ENCODE measurements at places on chromosomes 11 and 22.

DNA sequence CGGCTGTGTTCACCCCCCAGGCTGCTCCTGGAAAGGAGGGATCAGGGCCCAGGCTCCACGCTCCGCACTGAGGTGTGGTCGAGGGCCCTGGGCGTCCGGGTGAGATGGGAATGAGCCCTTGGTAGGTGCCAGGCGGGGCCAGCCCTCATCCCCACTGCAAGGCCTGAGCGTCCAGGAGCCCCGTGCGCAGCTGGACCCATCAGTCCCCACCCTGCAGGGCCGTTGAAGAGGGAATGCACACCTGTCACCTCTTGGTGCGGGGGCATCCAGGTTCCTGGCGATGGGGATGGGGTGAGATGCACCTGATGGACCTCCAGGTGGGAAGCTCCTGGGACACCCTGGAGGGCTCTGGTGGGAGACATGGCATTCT lies 72.2 kb downstream of the KCNQ1 start:
- no peak for DNase-seq

DNA sequence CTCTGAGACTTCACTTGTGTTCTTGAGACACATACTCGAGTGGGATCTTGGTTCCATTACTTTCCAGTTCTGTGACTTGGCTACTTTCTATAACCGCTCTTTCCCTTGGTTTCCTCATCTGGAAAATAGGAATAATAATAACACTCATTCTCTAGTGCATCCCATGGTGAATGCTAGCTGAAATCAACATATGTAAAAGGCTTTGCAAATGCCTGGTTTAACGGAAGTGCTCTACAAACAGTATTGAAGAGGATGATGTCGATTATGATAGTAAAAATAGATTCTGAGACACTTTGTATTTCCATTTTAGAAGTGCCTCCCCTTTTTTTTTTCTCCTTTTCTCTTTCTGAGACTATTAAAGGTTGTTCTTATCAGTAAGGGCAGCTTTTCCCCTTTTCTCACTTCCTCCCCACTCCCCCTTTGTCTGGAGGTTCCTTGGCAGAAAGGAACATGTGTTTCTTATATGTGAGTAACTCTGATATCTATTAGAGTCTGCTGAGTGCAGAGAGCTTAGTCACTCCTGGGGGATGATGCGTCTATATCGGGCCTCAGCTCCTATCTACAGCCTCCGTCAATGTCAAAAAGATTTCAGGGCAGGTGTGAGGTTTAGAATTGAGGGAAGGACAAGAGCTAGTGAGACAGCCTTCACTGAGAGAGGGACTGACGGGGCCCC lies 489.3 kb downstream of the NTM start:
- DNase-seq = no peak

- DNase-seq = no peak
Measured at GRCh38 chr11:64040684-64041322, 5.1 kb downstream of the FLRT1 start.

GRCh38 chr11:113014262-113015097 lies 53.3 kb downstream of the NCAM1 start:
- DNase-seq = peak; percentile 75

DNA sequence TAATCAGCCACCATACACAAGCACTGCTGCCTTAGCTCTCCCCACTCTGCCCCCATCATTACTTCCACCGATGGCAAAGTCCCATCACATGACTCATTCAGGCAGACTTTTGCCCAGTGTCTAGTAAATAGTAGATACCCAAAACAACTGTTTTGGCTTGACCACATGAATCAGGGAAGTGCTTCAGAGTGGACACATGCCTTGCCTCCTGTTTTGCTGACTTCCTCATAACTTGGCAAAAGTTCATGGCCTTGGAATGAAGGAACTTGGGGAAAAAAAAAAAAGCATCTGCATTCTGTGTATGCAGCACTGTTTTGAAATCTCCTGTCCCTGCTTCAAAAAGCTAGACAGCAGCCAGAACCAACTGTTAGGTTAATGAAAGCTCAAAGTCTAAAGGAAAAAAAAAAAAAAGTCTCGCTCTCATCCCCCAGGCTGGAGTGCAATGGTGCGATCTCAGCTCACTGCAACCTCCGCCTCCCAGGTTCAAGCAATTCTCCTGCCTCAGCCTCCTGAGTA lies 335.3 kb downstream of the FAM181B start:
- no peak for DNase-seq

DNA sequence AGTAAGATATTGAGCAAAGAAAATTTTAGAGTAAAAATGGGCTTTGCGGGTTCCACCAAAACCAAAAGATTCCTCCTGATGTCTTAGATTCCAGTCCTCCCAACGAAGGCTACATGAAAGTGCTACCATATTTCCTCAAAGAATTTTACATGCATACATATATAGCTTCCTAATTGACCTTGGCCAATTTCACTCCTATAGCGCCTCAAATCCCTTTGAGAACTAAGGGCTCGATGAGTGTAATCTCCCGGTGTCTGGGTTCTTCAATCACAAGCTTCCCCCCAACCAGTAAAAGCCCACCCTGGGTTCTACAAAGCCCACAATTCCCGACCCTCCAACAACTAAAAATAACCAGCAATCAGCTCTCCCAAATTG lies 1.2 kb downstream of the SIK3 start:
- no peak for DNase-seq

DNA sequence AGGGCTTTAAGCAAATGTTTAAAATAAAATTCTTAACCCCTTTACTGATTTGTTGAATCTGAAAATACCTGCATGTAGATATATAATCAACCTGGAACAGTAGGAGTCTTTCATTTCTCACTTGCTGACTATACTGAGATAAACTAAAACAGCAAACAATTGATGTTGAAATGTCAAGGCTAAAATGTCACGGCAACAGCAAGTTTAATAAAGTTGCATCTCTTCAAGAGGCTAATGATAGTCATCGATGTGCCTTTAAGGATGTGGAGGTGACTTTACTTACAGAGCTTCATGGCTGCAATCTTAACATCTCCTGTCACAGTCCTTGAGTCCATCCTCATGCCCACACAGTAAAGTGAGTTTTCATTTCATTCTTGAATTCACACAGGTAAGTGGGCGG lies 3.6 kb upstream of the PRRG4 start:
- DNase-seq = no peak

- DNase-seq = no peak
Measured at GRCh38 chr22:37547251-37547741, 13.0 kb upstream of the CDC42EP1 start.

DNA sequence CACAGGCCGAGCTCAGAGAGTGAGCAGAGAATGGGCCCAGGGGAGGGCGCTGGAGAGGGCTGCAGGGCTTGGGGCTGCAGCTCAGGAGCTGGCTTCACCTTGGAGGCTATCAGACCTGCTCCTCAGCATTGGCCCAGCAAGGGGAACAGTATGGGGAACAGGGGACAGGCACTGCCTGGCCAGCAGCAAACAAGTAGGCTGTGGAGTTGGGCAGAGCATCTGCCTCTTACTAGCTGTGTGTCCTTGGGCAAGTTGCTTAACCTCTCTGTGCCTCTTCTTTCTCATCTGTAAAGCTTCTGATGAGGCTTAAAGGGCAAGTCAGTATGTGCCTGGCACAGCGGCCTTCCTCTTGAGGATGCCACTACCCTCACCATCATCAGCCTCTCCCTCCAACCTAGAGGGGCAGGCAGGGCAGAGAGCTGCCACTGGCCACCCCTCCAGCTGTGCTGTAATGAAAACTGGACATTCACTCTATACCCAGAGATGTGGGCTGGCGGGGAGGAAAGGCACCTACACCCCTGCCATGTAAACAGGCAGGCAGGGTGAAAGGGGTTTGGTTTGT lies 7.5 kb upstream of the CDKN1C start:
- DNase-seq = no peak

GRCh38 chr11:94519478-94520084 lies 7.3 kb downstream of the C11orf97 start:
- DNase-seq = peak; percentile 9

DNA sequence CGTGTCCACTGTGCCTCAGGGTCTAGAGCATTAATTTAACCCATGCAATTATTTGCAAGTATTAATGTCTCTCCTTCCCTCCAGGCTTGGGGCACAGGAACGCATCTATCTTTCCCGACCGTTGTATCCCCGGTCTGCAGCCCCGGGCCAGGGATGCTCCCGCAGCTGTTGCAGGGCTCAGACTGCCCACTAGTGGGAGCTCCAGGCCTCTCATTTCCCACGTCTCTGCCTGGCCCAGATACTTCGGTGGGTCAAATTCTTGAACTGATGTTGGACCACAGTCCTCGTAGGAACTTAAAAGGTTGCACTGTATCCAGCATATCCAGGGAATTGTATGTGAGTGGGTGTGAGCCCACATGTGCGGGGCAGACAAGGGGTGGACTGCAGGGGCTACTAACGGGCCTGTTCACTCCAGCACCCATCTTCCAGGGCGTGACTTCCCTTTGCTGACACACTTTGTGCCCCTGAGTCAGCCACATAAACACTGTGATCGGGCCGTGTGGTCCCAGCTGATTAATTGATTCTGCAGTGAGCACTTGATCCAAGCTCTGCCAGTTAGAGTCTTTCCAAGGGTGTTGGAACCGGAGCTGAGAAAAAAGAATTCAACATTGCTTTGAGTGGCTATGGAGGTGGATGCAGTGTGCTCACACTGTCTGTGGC lies 451.3 kb downstream of the TBC1D22A start:
- no peak for DNase-seq

DNA sequence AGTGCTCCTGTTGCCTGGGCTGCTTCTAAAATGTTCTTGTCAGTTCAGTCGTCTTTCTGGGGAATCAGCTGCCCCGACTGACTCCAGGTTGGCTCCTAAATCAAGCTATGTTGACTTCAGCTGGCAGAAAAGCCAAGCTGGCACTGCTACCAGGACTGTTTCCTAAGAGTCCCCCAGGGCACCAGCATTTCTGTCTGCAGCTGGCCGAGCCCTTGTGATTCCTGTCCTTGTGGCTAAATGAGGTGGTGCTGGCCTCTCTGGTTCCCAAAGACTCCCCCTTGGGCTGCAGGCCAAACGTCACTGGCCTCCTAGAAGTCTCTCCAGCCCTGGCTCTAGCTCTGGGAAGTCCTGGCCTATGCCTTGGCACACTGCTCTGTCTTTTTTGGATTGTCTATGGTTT lies 31.1 kb downstream of the GRAMD1B start:
- no peak for DNase-seq

DNA sequence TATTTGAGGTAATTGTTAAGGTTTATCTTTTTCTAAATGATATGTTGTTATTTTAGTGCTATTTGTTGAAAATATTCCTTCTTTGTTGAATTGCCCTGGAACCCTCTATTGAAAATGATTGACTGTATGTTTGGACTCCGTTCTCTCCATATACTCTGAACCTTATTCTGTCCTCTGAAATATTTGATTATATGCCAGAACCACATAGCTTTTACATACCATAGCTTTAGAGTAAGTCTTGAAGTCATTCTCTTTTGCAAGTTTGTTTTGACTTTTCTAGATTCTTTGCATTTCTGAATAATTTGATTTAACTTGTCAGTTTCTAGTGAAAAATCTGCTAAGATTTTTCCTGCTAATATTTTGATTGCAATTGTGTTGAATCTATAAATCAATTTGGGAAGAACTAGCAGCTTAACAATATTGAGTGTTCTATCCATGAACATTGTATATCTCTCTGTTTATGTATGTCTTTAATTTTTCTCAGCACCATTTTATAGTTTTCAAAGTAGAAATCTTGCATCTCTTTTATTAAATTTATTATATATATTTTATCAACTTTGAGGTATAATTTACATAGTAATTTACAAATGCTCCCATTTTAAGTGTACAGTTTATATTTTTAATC lies 51.7 kb upstream of the PITPNB start:
- no peak for DNase-seq

- no peak for DNase-seq
Measured at GRCh38 chr11:19374151-19374569, 133.4 kb upstream of the E2F8 start.

DNA sequence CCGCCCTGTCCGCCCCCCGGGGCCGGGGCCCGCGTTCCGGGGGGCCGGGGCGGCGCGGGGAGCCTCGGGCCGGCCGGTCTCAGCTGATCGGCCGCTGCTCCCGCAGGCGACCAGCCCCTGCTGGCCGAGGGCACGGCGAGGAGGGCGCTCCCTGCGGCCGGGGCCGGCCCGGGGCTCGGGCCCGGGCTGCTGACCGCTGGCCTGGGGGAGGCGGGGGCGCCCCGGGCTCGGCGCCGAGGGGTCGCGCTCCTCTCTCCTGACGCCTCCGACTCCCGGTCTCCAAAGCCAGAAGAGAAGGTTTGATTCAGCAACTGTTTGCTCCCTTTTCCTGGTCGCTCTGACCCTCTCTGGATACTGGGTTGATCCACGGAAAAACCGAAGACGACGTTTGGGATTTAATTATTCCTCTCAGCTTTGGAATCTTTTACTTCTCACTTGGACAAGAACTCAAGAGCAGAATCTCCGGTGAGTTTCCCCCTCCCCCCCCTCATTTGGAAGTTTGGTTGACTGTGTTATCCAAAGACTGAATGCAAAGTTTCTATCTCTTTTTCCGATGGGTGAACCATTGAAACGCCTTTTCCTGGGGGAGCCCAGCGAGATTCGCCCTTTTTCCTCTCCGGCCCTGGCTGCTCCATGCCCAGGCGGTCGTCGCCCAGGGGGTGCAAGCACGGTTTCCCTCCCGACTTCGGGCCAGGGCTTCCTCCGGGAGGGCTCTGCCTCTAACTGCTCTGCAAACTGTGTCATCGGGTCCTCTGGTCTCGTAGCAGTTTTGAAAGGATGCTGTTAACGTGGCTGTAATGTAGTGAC lies 725 bp downstream of the KDM2A start:
- DNase-seq = no peak

- peak; percentile 83 for DNase-seq
Measured at GRCh38 chr11:124285610-124286344, 28.0 kb downstream of the OR8D1 start.

- no peak for DNase-seq
Measured at GRCh38 chr11:110738641-110739040, 26.4 kb upstream of the ARHGAP20 start.

DNA sequence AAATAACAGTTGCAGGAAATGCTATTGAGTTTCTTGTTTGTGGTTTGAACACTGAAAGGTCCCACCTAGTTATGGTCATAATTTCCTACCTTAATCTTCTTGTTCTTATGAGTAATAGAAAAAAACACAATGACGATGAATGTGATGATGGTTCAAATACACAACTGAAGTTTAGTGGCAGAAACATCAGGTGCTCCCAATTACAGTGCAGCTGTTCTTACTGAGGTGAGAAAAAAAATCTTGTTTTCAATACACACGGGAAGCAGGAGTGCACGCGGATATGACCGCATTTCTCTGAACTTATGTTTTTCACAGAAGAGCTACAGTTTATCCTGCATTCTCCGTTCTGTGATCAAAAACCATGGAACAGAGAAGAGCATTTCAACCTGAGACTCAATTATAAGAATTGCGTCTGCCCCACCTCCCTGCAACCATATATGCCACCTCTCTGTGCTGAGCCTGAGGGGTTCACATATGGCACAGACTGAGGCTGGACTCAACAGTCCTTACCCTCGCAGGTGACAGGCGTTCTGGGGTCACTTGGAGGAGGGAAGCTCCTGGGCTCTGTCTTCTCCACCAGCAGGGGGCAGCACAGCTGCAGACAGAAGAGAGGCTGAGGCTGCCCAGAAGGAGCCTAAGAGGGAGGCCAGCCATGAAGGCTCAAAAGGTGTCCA lies 99.7 kb upstream of the IGLL5 start:
- peak; percentile 24 for DNase-seq

DNA sequence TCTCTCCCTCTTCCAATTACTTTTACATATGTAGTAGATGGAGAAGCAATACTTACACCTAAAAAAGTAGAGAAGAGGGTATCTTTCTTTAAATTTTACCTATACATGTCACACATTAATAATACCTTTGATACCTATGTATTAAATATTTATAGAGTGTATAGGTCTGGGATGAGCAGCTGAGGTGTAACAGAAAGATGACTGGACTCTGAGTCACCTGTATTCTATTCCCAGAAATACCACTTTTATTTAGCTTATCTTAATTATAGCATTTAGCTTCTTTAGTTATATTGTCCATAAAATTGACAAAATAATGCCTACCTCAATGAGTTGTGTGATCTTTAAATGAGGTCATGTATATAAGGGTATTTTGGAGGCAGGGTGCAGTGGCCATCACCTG lies 30.6 kb upstream of the YAP1 start:
- DNase-seq = no peak

Measured in NCI-H774 (cell line).